ENCODE measurements at places on chromosomes 6 and 20.

- DNase-seq = no peak
Observed at GRCh38 chr6:147677647-147678046, 169.2 kb downstream of the SAMD5 start.

DNA sequence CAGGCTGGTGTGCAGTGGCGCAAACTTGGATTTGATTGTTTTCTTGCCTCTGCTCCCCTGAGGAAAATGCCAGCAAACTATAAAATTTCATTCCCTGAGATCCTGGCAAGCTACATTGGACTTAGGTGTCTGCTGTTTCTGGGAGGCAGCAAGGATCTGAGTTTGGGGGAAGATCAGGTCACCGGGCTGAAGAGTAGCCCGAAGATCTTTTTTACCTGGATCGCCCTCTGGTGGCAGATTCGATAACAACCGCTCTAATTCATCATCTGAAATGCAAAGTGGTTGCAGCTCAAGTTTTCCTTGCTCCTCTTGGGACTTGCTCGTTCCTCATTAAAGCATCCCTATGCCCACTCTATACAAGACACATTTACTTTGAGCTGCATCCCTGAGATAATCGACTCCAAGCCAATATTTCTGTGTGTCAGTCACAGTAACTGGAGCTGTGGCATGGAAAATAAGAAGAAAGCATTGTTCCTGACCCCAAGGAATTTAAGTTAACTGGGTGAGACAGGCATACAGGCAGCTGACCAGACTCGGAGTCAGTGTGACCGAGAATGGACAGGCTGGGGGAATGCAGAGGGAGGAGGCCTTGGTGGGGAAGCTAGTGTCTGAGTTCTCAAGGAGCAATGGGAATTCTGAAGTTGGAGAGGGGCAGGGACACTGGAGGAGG is 131.8 kb upstream of the PROKR2 start:
- DNase-seq = no peak

- DNase-seq = no peak
Observed at GRCh38 chr6:53922539-53922981, 127.8 kb downstream of the LRRC1 start.

DNA sequence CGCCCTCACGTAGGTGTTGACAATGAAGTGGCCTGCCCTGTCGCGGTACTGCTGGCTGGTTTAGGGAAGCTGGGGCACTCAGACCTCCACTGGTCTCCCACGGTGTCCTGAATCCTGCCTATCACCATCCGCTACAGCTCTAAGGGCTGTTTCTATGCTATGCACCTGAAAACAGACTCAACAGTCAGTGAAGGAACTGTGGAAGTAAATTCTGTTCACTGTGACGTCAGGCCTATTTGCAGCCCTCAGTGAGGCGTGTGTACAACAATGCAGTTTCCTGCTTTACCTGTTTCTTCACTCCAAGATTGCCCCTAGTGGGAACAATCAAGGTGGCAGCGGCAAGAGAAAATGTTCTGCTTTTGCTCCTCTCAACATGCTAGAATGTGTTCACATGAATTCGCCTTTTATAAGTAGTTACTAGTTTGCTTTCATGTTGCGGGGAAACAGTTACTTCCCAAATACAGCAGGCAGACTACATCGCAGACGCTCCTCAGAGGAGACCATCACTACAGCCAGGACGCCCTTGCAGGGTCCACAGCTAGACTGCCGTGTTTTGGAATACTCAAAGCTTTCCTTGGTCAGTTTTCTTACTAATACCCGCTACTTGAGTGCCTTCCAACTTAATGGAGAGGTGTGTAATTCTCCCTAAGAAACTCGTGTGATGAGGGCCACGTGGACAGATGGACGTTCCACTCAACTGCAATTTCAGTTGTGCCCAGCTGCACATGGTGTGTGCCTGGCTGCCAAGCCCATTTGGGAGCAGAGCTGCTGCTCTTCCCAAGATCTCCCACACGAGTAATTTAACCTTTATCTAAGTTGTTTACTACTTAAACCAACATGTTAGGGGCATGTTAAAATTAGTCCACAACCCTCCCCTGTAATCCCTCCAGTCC is 25.4 kb downstream of the DIDO1 start:
- DNase-seq = no peak

DNA sequence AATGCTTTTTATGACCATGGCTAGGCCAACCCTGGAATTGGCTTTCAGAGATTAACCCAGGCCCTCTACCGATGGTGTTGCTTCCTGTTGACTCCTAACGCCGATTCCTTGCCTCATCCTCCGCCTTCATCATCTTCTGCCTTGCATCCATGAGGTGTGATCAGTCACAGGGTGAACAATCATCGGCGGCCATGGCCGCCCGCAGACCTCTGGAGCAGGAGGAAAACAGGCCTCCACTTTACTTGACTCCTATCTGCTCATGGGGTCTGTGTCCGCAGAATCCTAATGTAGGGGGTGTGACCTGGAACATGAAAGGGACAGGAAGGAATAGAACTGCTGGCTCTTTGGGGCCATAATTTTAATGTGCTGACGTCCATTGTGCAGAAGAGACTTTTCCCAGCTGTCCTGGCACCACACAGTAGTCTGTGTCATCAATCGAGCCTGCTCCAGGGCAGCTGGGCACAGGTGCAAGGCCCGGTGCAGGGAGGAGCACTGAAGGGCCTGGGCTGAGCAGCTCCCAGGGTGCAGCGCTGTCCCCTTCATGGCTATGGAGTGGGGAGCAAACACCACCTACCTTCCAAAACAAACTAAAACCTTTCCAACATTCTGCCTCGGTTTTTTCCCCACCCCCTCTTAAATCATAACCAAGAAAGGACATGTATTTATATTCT is 8.0 kb downstream of the SLC22A3 start:
- no peak for DNase-seq

GRCh38 chr6:166379800-166380199 is 2.9 kb downstream of the MPC1 start:
- no peak for DNase-seq

DNA sequence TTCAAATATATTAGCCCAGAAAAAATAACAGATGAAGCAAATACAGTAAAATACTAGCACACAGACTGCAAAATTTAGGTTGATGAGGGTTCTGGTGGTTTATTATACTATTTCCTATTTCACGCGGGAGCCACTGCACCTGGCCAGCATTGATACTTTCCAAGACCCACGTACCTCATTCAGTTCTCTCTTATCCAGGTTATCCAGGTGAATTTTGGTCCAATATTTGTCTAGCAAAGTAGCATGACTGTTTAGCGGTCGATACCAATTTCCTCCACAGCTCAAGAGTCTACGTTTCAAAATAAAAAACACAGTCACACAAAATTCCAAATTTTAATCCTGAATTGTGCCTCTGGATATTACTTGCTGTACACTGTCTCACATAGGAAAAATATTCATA is 34.8 kb downstream of the MDN1 start:
- DNase-seq = no peak

- DNase-seq = no peak
Observed at GRCh38 chr6:43828711-43829110, 58.7 kb downstream of the VEGFA start.

DNA sequence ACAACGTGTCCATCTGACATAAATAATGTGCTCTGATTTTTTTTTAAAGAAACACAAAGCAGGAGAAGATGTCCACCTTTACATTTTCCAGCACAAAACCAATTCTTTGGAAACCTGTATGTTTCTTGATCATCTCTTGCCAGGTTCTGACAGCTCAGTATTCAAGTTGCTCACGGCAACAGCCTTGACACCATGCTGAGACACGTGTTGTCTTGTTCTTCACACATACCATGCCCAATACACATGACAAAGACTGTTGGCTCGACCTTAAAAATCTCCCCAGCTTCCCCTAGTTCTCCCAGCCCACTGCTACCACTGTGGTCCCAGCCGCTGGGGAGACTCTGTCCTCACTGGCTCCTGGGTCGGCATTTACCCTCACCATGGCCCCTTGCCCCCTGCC is 518.9 kb downstream of the PREX1 start:
- DNase-seq = no peak

DNA sequence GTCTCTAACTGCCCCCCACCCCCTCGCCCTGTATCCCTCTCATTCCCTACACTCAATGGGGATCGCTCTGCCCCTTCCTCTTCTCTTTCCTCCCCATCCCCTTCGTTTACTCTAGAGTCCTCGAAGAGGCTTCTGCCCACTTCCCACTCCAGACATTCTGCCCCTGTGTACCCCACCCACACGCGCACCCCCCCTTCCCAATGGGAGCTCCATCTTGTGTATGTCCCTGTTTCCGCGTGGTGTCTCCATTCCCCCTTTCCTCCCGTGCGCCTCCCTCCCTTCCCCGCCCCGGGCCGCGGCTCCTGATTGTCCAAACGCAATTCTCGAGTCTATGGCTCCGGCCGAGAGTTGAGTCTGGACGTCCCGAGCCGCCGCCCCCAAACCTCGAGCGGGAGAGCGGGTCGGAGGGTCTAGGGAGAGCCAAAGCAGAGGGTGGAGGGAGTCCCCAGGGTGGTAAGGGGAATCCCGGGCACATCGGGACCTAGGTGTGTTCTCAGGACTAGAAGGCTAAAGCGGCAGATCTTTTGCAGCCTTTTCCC is 679 bp upstream of the RING1 start:
- DNase-seq = no peak

DNA sequence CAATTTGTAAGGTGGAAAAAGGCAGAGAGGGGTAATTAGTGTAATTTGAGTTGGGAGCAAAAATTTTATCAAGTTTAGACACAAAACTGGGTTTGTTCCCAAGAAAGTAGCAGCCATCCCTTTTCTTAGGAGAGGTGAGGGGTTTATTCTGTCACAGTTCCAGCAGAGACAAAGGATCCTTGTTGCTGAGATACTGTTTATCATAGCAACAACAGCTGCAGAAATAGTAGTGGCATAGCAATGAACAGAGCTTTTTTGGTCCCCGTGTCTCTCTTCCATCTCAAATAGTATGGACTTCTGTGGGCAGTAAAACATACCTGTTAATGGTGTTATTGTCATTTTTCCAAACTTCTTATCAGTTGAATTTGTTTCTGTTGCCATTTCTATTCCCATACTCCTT is 23.9 kb downstream of the ZKSCAN8 start:
- no peak for DNase-seq

DNA sequence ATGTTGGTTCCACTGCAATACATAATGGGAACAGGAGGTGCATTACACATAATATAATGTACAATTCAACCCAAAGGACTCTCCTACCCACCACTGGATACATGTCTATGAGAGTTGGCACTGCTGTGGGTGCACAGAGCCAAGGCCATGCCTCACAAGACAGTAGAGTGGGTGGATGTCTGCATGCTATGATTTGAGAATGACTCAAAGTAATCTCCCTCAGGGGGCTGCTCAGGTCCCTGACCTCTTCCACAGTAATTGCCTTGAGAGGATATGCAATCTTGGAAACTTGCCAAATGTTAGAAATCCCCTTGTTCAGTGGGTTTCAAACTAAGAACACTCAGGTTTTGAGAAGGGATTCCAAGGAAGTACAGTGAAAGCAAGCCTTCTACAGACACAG is 79.0 kb downstream of the ANKEF1 start:
- no peak for DNase-seq

DNA sequence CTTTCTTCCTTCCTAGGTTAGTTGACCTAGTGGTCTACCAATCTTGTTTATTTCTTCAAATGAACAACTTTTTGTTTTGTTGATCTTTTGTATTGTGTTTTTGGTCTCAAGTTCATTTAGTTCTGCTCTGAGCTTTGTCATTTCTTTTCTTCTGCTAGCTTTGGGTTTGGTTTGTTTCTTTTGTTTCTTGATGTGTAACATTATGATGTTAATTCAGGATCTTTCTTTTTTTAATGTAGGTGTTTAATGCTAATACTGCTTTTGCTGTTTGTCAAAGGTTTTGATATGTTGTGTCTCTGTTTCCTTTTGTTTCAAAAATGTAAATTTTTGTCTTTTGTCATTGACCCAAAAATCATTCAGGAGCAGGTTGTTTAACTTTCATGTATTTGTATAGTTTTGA is 65.7 kb downstream of the ZC2HC1B start:
- DNase-seq = no peak

GRCh38 chr6:108966855-108967755 is 118.9 kb downstream of the ARMC2 start:
- no peak for DNase-seq

- DNase-seq = no peak
Observed at GRCh38 chr20:35006009-35006408, 50.3 kb downstream of the MYH7B start.

GRCh38 chr6:9233686-9234085 is 798.3 kb upstream of the SLC35B3 start:
- no peak for DNase-seq

DNA sequence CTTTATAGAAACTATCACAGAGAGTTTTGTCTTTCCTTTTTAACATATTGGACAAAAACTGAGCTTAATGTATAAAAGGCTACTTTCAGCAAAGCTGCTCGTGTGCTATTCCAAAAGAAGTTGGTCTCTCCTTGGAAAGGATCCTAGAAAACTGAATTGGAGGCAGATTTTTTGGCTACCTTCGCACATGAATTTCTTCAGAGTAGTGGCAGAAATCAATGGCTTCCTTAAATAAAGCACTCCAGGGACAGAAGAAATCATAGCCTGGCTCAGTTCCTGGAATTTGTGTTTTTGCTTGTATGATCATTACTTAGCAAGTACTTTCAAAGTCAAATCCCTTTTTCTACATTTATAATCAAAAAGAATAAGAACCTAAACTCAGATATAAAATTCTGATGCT is 780.3 kb downstream of the PHF3 start:
- no peak for DNase-seq

- DNase-seq = peak; percentile 40
Observed at GRCh38 chr6:38180586-38180985, 361.1 kb downstream of the ZFAND3 start.

DNA sequence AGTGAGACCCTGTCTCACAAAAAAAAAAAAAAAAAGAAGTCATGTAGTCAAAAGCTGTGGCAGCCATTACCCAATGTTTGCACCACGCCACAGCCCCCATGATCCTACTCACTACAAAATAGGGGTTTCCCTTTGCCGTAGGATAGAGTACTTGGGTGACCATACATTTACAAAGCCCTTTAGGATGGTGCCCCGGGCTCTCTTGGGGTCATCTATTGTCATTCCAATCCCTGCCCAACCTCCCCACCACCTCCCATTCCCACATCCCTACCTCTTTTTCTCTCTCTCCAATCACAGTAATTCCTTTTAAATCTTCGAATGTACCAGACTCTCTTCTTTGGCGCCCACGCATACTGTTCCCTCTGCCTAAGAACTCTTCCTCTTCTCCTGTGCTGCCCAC is 74.6 kb downstream of the KIAA0319 start:
- DNase-seq = no peak

DNA sequence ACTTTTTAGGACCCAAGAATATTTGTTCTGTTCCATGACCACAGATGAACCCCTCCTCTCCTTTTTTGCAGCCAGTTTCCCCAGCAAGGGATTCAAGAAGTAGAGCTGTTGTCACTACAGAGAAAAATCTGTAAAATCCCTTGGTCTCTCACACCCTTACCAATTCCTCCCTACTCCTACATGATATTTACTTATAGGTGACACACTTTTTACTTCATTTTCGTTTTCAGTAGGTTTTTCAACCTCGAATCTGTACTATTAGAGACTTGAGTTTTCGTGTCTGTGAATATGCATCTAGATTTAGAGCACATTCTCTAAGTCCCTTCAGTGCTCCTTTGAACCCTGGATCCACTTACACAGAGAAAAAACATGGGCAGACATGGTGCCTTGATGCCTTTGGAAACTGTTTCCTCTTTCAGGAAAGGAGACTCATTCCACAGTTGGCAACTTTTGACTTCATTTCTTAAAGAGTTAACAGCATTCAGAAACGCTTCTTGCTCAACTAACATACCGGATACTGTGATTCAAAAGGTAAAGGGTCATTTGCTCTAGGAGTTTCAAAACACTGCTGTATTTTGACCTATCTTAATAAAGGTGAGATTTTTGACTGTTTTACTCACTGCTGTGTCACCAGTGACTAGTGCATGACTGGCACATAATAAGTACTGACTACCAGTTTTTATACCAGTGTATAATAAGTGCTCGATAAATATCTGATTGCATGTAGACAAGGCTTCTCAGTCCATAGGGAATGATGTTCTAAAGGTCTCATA is 50.6 kb downstream of the LAMA4 start:
- DNase-seq = no peak
